CD4-positive, alpha-beta T cell treated with Interleukin-21 for 1 hour (primary cell): ENCODE measurements at places on chromosomes 4 and X.

- DNase-seq: no peak
These were observed 49.8 kb downstream of the SCLT1 start for GRCh38 chr4:129043523-129043922.

GRCh38 chrX:151336809-151337208 is 60.2 kb upstream of the VMA21 start:
- no peak for DNase-seq

DNA sequence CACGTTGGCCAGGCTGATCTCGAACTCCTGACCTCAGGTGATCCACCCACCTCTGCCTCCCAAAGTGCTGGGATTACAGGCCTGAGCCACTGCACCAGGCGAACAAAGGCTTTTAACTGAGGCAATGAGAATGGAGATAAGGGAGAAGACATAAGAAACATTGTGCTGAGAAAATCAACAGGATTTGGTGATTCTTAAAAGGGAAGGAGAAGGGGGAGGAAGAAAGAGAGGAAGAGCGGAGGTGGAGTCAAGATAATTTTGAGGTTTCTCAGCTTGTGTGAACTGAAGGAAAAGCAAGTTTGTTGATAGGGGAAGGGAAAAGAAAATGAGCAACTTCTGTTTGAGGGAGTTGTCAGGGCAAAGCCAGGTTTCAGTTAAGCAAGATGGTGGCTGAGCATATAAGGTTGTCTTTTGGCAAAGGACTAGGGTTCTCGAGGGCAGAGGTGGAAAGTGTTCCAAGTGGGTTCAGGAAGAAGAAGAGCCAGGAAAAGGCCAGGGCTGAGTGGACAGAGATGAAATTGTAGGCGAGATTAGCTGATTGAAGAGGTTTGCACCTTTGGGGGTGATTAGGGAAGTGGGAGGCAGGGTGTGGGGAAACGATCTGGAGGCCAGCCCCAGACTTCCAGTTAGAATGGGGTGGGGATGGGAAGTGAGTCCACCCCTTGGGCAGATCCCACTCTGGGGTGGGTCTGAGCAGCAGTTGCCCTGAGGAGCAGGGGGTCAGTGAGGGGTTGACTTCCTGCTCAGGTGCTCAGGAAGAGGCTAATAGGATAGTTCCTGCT is 7.8 kb downstream of the DOCK11 start:
- no peak for DNase-seq

DNA sequence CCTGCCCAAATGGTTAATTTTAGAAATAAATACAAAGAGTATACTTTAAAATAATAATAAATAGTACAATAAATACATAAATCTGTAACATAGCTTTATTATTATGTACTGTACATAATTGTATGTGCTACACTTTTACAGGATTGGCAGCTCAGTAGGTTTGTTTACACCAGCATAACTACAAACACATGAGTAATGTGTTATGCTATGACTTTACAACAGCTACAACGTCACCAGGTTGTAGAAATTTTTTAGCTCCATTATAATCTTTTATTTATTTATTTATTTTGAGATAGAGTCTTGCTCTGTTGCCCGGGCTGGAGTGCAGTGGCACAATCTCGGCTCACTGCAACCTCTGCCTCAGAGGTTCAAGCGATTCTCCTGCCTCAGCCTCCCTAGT is 31.8 kb downstream of the RNF150 start:
- DNase-seq: no peak

DNA sequence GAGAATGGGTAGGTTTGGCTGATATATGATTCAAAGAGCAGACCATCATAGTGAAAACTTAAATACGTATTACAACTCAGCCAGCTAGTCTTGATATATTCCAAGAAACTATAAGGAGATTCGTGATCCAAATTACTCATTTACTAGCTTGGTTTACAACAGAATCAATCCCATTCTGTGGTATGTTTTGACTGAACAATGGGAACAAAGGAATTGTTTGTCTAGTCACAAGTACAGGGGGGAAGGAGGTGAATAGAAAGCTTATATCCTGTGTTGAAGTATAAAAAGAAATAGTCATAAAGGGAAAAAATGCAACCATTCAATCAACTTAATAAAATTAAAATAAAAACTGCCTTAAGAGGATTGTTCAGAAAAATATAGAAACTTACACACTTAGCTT is 17.0 kb downstream of the C4orf54 start:
- DNase-seq: no peak

DNA sequence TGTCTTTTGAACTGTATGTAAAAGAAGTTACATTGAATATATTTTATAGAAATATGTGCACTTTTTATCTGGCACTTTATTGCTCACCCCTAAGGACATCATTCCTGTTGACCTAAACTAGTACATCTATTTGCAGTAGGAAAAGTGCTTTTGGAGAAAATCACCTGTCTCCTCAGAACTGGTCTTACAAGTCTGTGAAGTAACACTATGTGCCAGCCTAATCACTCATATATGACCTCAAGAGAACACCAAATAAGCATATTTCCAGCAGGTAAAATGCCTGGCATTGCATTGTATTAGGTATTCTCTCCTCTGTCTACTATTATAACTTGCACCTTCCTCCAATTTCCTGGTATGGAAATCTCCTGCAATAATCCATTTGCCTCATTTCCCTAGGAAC is 4.0 kb upstream of the GASK1B start:
- no peak for DNase-seq

GRCh38 chr4:94410678-94411206 is 41.0 kb upstream of the PDLIM5 start:
- no peak for DNase-seq

GRCh38 chr4:177175473-177175872 is 134.2 kb upstream of the NEIL3 start:
- DNase-seq: no peak

GRCh38 chr4:119231491-119231890 is 19.0 kb downstream of the USP53 start:
- DNase-seq: no peak

DNA sequence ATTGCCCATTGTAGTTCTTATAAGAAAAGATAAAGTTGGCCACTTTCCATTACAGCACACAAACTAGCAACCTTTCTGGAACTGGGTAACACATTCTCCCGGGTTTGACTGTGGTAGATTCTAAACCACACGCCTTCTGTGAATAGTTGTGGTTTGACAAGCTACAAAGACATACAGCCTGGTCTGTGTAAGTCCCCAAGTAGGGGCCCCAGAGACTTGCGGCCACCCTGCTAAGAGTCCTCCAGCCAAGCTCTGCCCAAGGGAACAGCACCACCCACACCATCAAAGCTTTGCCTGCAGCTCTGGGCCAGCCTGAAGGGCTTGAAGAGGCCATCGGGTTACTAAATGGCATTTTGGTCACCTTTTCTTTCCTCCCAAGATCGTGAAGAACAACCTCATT is 203.4 kb downstream of the MAML3 start:
- peak; percentile 17 for DNase-seq

GRCh38 chrX:119067023-119067739 is 5.6 kb upstream of the CT47C1 start:
- DNase-seq: peak; percentile 24

DNA sequence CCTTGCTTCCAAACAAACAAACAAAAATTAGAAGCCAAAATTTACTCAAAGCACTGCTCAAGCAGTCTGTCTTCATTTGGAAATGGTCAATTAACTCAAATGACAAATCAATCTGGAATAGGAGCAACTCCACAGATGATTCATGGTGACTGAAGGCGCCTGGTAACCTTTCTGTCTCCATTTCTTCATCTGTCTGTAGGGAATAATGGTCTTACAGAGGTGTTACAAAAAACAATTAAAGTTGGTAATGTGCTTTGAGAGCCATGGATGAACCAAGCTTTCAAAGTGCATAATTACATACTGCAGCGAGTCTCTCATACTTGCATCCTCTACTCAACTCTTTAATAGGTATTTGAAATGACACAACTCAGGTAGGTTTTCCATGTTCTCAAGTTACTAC is 38.3 kb upstream of the STAG2 start:
- no peak for DNase-seq

- DNase-seq: no peak
These were observed 1575.8 kb downstream of the STIM2 start for GRCh38 chr4:28436191-28437080.

- DNase-seq: no peak
These were observed 7.9 kb upstream of the CPLX1 start for GRCh38 chr4:833731-834367.

DNA sequence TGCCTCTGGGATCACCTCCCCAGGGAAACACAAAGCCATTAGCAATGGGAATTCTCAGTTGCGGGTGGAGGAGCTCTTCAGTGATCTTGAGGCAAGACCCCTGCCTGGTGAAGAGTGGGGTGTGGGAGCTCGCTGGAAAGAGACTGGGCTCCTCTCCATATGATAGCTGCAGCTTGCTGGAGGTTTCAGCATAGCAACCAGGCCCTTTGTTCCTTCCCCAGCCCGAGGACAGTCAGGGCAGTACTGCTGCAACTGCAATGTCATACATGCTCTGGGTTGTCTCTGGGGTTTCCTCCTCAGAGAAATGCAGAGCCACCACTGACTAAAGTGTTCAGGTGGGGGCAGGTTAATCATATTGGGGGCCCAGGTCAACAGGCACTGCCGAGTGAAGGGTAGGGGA is 81.3 kb downstream of the ARHGAP24 start:
- DNase-seq: no peak

DNA sequence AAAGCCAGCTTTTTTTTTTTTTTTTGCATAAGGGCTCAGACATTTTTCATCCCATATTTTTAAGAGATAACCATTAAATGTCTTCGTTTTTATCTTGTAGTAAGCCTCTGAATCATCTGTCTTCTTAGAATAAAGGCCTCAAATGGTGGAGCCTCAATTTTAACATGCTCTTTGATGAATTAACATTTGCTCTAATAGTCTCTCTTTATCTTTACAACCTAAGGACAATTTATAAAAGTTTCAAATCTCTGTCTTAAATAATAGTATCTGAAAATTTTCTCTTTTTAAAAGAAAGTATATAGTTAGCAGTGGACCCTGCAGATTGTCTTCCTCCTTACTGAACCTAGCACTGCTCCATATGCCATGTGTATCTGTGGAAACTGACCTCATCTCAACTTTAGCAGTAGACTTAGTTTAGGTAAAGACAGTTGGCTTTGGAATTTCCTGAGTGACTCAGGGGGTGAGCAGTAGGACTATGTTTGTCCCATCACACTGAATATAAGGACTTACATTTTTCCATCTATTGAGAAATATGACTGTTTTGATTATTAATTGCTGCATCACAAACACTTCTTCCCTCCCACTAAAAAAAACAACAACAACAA is 1658.0 kb downstream of the STIM2 start:
- no peak for DNase-seq

DNA sequence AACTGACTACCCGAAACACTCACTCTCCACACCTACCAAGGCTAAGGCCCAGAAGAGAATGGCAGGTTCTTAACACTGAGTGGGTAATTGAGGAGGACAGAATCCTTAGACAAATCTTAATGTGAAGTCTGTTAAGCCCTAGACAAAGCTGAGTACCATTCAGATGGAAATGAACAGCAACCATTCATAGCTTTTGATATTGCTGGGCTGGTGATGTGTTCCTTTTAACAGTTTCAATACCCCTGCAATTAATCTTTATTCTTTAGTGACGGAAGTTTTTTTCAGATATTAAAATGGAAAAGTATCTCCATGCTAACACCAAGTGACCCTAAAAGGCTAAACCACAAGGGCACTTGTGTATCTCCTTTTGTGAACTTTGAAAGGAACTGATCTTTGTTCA is 334.9 kb downstream of the OPHN1 start:
- DNase-seq: no peak

GRCh38 chrX:143500751-143501150 is 16.5 kb downstream of the SPANXN3 start:
- DNase-seq: no peak

DNA sequence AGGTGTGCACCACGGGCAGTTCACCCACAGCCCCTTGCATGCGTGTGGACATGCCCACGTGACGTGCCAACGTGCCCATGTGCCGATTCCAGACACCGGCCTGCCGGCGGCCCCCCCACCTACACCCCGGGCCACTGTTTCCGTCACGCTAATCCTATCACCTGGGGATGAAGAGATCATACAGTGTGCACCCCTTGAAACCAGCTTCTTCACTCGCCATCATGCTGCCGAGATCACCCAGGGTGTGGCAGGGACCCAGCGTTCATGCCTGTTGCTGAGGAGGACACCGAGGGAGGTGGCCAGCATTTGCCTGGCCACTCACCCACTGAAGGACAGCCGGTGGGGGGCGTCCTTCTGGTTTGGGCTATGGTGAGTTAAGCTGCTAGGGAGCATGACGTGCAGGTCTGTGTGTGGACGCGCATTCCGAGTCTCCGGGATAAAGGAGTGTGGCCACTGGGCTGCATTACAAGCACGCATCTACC is 14.1 kb downstream of the CTBP1 start:
- DNase-seq: no peak

- no peak for DNase-seq
These were observed 16.2 kb downstream of the SMIM31 start for GRCh38 chr4:164770010-164770724.

DNA sequence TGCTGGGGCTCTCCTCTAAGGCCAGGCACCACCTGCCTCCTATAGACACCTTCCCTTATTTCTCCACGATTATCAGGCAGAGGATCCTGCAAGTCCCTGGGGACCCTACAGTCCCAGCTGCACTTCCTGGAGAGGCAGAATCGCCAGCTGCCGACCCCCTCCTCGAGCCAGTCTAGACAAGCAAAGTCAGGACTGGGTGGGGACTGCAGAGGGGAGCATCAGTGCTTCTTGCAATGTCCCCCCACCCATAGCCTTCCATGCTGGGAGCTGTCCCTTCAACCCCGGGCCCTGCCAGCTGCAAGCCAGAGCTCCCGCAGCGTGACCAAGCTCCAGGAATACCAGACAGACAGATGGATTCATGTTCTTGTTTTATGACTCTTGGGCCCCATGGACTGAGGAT is 1.4 kb upstream of the CRMP1 start:
- DNase-seq: no peak

- peak; percentile 62 for DNase-seq
These were observed 22.6 kb downstream of the SLC25A4 start for GRCh38 chr4:185165605-185166063.

- no peak for DNase-seq
These were observed 1249.4 kb downstream of the ADGRL3 start for GRCh38 chr4:62449538-62449937.

- peak; percentile 58 for DNase-seq
These were observed 34.6 kb downstream of the SEPTIN11 start for GRCh38 chr4:76984127-76984526.

DNA sequence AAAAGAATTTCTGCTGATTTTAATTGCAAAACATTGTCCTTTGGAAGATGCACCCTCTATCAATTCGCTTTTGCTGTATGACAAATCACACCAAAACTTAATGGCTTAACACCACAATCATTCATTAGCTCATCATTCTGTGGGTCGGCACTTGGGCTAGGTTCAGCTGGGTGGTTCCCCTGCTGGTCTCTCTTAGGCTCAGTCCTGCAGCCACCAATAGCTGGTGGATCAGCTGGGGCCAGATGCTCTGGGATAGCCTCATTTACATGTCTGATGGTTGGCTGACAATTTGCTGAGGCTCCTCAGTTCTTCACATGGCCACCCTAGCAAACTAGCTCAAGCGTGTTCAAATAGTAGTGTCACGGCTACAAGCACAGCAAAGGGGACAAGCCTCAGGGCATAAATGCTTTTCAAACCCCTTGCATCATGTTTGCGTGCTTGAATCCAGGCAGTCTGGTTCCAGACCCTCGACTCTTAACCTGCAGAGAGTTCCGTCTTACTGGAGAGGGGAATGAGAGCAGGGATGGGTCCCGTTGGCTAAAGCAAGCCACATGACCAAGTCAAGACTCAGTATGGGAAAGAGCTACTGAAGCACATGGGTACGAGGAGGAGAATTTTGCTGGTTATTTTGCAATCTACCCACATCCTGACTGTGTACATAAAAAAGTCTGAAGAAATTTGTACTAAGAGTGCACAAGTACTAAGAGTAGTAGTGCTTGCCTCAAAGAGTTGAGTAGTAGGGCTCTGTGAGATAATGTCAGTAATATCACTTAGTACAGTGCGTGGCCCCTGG is 7.5 kb upstream of the ACSL1 start:
- DNase-seq: no peak
